ENCODE measurements at places on chromosomes 1 and 21.

DNA sequence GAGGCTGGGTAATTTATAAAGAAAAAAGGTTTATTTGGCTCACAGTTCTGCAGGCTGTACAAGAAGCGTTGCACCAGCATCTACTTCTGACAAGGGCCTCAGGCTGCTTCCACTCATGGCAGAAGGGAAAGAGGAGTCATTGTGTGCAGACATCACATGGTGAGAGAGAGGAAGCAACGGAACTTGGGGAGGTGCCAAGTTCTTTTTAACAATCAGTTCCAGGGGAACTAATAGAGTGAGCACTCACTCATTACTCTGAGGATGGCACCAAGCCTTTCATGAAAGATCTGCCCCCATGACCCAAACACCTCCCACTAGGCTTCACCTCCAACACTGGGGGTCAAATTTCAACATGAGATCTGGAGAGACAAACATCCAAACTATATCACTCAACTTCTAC, 77.2 kb downstream of the DDAH1 start:
- DNase-seq = no peak

DNA sequence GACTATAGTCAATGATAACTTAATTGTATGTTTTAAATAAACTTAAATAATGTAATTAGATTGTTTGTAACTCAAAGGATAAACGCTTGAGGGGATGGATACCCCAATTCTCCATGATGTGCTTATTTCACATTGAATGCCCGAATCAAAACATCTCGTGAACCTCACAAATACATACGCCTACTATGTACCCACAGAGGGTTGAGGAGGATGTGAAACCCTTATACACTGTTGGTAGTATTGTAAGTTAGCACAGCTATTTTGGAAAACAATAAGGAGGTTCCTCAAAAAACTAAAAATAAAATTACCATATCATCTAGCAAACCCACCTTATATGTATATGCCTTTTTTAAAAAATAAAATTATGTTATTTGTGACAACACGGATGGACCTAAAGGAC, 198.6 kb downstream of the MRPL39 start:
- no peak for DNase-seq

GRCh38 chr1:182848736-182849135, 9.6 kb downstream of the DHX9 start:
- DNase-seq = no peak

DNA sequence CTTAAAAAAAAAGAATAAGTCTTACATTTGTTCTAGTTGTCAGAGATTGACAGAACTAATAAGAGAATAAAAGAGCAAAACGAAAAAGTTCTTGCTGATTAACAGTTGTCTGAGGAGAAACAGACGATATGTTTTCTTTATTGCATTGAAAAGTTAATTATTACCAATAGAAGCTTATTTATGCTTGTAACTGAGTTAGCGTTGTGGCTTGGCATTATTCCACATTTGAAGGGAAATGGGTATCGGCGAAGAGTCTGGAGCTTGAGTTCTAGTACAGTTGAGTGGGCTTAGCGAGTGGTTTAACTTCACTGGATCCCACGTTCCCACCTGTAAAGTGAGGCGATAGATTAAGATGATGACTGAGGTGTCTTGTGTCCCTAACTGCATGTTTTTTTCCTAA, 109.0 kb downstream of the SDCCAG8 start:
- DNase-seq = no peak

- DNase-seq = no peak
Observed at GRCh38 chr1:202411422-202411821, 62.9 kb downstream of the PPP1R12B start.

All from suppressor macrophage treated with lipopolysaccharide for 4 hours (primary cell).